NCI-H2081 (cell line): ENCODE measurements at places on chromosomes 5 and 9.

DNA sequence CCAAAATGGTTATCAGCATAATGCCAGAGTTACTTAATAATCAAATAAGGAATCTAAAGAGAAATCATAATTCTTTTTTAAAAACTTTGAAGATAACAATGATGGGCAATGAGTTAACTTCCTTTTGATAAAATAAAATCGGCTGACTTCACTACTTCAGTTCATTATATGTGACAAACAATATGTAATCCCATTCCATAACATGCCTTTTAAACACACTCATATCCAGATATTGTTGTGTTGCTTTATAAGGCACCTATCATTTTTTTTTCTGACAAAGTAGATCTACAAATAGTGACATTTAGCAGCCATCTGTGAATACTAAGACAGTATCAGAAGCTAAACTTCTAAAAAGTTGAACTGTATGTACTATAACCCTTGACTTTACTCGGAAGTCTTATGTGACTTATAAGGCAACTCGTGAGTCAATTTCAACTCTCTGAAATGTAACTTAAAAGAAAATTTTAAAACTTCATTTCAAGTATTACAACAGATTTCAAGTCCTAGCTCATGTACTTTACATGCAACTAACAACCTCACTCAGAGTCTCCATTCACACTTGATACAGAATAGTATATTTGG lies 7.5 kb downstream of the ADAMTS6 start:
- no peak for DNase-seq

DNA sequence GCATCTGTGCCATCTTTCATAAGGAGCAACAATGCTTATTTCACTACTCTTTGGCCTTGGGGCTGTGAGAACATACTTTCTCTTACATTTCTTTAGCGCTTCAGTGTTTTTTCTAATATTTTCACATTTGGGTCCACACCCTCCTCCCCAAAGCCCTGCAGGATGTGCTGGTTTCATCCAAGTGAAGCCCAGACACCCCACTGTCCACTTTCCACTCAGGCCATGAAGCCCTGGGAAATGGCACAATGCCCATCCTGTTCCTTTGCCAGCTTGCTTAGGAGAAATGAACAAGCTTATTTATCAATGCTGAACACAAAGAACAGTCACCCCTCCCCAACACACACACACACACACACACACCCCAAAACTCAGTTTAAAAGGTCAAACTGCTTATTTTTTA lies 17.3 kb upstream of the TMOD1 start:
- no peak for DNase-seq

DNA sequence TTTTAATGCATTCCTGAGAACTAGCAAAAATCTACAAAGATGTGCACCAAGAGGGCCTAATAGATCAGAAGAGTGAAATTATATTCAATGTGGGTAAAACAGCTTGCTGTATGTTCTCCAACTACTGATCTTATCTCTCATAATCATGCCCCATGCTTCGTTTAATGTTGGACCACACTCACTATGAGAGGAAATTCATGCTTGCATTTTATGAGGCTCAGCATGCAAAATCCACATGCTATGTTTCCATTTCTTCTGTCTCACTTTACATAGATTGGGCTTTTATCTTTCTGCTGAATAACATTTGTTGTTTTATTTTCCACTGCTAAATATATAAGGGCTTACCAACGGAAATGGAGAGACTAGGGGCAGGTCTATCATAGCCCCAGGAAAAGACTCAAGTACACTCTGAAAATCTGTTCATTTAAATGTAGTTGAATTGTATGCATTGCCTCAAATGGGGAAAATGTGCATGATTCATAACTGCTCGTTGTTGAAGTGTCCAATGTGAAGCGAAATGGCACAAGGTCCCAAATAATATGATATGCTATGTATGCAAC lies 474.2 kb downstream of the EFNA5 start:
- DNase-seq = peak; percentile 1

GRCh38 chr5:171980792-171981191 lies 25.6 kb downstream of the FBXW11 start:
- no peak for DNase-seq

- DNase-seq = peak; percentile 34
These were observed 248.1 kb downstream of the CETN3 start for GRCh38 chr5:90161414-90161813.

DNA sequence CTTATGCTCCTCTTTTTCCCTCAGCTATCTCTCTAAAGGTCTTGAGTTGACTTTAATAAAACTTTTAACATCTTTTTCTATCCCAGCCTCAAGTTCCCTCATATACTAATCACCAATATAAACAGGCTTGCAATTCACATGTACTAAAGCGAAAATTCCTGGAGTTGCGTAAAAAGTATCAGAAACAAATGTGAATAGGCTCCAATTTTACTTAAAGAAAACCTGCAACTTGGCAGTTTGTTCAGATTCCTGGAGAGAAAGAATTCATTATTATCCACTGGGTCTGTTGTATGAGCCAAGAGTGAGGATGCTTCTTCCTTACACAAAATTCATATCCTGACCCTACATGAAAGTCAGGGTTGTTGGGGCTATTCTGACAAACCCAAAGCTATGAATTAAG lies 384.2 kb downstream of the DTWD2 start:
- DNase-seq = no peak

DNA sequence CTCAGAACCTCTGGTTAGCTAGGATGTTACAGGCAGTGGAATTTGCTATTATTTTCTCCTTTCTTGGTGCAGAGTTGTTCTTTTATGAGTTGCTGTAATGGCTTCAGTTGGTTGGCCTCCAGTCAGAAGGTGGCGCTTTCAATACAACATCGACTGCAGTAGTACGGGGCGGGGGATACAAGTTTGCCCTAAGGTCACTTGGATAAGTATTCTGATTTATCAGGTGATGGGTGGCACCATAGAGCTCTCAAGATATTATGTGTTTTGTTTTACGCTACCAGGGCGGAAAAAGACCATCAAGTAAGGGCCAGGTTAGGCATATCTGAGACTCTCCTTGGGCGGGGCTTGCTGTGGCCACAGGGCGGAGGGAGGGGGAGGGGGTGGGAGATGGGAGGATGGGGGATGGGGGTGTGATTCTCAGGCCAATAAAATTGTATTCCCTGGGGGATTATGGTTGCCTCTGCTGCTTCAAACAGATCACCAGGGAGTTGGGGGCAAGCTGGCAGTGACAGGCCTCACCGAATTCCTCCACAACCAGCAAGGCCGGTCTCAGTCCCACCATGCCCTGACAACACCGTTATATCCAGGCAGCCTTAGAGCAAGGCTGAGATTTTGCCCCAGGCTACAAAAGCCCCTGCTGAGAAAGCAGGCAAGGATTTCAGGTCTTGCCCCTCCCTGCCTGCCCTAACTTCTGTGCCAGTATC lies 15.9 kb upstream of the RNF38 start:
- DNase-seq = no peak

DNA sequence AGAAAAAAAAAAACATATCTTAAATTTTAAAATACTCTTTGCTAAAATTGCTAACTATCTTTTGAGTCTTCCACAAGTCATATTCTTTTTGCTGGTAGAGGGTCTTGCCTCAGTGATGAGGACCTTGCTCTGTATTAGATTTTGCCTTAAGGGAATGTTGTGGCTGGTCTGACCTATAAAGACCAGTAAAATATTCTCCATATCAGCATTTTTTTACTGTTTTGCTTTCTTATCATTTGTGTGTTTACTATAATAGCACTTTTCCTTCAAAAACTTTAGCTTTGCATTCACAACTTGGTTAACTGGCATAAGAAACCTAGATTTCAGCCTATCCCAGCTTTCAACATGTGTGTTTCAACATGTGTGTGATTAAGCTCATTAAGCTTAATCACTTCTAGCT lies 224.7 kb upstream of the CDH18 start:
- no peak for DNase-seq

DNA sequence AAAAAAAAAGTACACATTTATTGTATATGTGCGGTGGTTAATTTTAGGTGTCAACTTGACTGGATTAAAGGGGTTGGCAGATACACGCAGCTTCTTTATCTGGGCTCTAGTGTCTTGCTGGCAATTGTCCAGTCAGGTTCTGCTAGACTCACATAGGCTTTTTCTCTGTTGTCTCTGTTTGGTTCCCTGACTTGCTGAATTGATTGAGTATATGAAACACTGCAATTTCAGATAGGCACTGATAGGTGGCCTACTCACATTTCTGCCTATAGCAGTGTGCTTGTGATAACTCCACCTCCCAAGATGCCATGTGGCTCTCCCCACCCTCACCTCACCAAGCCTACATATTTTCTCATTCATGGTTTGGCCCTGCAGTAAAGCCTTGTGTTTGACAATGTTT lies 52.5 kb downstream of the AOPEP start:
- no peak for DNase-seq

GRCh38 chr5:162067655-162068411 lies at the start of gene GABRG2:
GABRG2 (plus strand) TSS chr5:162067773; CDS start chr5:162068000, 227 bp downstream.
- DNase-seq = no peak
